ENCODE measurements at places on chromosomes 2 and 18.

- no peak for DNase-seq
Measured at GRCh38 chr18:3356614-3357013, 93.4 kb upstream of the TGIF1 start.

DNA sequence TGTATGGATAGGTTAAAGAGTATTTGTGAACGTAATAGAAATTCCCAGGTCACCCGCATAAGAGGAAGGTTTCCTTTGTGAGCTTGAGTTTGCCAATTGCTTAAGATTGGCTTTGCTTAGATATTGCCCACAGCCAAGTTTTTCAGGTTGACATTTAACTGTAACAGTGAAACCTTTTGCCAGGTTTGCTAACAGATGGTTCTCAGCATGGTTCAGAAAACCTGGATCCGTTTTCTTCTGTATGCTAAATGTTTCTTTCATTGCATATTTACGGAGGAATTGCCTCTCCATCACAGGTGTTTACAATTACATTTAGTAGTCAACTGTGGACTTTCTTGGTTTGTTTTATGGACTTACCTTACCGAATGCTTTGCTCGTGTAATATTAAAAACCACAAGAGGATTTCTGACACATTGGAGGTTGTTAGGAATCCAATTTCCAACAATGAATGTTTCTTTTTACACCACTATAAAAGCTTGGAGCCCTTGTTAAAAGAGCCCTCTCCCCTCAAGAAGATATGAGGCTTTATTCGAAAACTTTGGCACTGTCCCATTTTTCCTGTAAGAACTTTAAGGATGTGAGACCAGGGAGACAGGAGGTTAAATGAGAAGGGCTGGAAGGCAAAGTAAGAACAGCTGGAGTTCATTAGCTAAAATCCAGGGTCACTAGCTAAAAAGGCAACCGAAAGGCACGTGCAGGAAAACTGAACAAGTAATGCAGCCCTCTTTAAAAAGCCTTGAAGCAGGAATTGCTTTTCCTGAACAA lies 7.8 kb downstream of the CDK15 start:
- peak; percentile 58 for DNase-seq

- DNase-seq, result no peak
Measured at GRCh38 chr2:232658217-232658785, 24.9 kb downstream of the EFHD1 start.

DNA sequence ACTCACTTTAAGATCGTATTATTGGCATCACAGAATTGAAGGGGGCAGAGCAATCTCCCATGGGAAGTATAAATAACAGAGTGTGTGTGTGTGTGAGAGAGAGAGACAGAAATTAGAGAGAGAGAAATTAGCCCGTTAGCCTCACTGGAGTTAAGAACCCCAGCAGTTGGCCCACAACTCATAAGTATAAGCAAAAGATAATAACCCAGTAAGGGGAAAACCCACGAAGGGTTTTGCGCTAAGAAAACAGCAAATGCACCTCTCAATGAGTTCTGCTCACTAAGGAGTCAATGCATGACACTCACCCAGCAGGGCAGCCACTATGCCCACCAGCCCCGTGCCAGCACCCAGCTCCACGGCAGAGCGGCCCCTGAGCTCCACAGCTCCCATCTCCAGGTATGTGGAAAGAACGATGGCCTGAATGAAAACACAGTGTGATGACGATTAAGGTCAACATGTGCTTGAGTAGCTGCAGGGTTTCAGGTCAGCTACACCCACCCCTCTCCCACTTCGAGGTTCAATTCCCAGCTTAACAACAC lies 3.6 kb downstream of the METTL21A start:
- DNase-seq, result no peak

- DNase-seq, result no peak
Measured at GRCh38 chr2:2762913-2763312, 431.8 kb upstream of the MYT1L start.

DNA sequence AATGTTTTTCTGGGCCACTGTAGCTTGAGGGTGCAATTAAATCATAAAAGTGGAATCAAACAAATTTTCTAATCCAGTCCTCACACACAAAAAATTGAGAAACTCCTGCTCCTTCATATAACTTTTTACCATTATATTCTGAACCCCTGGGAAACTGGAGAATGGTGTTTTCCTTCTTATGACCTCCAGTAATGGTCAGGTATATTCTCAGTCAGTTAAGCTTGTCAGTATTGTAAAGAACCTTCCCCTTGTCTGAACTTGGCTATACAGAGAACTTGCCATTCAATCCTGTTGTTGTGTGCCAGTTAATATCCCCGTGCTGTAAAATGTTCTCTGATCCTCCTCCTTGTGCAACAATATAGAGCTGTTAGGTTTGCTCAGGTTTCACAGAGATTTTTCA lies 39.5 kb downstream of the ZNF804A start:
- DNase-seq, result no peak

- no peak for DNase-seq
Measured at GRCh38 chr18:44568342-44568741, 112.3 kb upstream of the SETBP1 start.

DNA sequence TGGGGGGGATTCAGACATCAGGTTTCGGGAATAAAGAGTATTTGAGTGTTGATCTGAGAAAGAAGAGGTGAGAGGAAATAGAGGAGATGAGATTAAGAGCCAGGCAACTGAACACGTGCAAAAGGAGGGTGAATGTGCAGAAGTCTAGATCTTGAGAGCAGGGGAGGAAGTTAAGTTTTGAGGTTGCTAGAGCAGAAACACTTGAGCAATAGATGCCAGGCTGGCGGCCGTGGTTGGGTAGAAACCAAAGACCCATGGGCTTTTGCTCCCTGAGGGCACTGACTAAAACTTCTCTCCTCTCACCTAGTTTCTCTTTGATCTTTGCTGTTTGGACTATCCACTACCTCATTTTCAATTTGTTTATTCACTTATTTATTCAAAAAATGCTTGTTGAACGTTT lies 116.0 kb downstream of the CDC42EP3 start:
- DNase-seq, result no peak

DNA sequence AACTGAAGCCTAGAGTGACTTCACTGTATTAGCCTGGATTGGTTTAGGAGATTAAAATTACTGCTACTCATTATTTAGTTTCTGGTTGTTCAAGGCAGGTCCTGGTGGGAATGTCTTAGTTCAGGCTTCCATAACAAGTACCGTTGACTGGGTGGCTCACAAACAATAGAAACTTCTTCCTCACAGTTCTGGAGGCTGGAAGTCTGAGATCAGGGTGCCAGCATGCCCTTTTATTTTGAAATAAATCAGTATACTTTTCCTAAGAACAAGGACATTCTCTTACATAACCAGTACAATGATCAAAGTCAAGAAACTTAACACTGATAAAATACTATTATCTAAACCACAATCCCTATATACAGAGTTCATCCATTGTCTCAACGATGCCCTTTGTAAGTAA lies 4.0 kb upstream of the DAW1 start:
- no peak for DNase-seq

DNA sequence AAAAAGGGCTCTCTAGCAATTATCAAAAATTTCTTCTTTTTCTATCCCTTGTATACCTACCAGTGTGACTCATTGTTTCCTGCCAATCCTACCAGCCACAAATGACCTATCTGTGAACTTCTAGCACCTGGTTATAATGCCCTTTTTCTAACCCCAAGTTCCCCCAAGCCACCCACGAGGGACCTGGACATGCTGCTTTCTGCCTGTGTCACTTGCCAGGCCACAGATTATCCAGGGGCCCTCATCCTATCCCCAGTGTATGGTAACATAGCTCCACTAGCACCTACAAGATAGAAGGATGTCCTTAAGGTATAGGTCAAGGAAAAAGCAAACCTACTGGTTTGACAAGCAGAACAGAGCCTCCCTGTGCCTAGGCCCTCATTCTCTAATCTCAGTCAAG lies 26.8 kb downstream of the AAK1 start:
- DNase-seq, result no peak

GRCh38 chr2:156491176-156491575 lies 55.0 kb downstream of the GPD2 start:
- no peak for DNase-seq

DNA sequence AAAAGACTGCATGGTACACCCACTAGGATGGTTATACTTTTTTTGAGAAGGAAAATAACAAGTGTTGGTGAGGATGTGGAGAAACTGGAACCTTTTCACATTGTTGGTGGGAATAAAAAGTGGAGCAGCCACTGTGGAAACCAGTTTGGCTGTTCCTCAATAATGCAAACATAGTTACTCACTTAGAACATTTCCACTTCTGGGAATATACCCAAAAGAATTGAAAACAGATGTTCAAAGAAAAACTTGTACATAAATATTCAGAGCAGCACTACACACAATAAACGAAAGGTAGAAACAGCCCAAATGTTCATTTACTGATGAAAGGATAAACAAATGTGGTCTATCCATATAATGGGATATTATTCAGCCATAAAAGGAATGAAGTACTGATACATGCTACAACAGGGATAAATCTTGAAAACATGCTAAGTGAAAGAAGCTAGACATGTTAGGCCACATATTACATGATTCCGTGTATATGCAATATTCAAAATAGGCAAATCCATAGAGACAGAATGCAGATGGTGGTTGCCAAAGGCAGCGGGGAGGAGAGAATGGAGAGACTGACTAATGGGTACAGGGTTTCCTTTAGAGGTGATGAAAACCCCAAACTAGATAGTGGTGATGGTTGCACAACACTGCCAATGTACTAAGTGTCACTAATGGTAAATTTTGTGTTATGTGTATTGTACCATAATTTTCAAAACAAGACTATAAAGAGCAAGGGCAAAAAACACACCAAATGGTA lies 20.9 kb upstream of the LMAN1 start:
- DNase-seq, result no peak

GRCh38 chr2:50408053-50408452 lies 623.9 kb downstream of the NRXN1 start:
- DNase-seq, result no peak

DNA sequence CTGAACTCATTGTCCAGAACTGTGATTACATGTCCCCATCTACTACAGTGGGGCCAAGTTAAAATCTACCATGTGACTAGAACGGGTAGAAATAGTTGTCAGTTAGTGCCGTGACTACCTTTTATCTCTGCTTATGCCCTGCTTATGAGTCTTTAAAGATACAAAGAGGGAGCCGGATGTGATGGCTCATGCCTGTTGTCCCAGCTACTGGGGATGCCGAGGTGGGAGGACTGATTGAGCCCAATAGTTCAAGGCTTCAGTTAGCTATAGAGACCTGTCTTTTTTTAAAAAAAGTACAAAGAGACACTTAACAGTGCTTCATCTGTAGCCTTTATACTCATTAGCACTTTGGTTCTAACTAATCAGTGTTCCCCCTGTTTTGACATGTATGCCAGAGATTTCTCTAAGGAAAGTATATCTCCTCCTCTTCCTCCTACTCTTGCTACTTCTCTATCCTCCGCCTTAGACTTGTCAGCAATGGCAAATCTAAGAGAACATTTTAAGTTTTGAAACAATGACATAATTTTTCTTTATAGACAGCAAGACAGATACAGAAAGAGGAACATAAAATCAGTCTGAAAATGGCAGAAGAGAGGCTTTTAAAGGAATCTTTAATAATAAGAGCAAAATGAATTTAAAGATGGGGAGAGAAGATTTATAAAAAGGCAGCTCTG lies 45.0 kb downstream of the NBEAL1 start:
- DNase-seq, result no peak

GRCh38 chr2:8193686-8194615 lies 487.9 kb upstream of the ID2 start:
- DNase-seq, result no peak

- DNase-seq, result peak; percentile 94
Measured at GRCh38 chr2:98465456-98466226, 21.0 kb downstream of the INPP4A start.

GRCh38 chr2:127228102-127228501 lies 8.0 kb upstream of the CYP27C1 start:
- peak; percentile 6 for DNase-seq

- DNase-seq, result peak; percentile 31
Measured at GRCh38 chr2:231926180-231926741, at the start of gene NPPC. NPPC (minus strand) TSS chr2:231926396; CDS start chr2:231926249, 147 bp downstream.

DNA sequence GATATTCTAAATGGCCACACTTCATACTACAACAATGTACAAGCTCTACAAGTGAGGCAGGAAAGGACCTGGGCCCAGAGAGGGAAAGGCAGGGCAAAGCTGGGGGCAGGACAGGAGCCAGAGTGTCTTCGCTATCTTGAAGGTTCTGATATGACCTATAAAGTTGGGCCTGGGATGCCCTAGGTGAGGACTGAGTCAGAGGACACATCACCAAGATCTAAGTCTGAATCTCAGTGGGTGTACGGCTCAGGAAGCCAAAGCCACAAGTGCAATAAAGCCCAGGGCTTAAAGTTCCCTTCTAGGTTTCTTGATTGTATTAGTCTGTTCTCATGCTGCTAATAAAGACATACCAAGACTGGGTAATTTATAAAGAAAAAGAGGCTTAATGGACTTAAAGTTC lies 219.1 kb downstream of the ALK start:
- DNase-seq, result no peak

- DNase-seq, result no peak
Measured at GRCh38 chr2:43402002-43402401, 175.6 kb upstream of the ZFP36L2 start.

- DNase-seq, result no peak
Measured at GRCh38 chr2:75959724-75960471, 249.2 kb upstream of the GCFC2 start.

DNA sequence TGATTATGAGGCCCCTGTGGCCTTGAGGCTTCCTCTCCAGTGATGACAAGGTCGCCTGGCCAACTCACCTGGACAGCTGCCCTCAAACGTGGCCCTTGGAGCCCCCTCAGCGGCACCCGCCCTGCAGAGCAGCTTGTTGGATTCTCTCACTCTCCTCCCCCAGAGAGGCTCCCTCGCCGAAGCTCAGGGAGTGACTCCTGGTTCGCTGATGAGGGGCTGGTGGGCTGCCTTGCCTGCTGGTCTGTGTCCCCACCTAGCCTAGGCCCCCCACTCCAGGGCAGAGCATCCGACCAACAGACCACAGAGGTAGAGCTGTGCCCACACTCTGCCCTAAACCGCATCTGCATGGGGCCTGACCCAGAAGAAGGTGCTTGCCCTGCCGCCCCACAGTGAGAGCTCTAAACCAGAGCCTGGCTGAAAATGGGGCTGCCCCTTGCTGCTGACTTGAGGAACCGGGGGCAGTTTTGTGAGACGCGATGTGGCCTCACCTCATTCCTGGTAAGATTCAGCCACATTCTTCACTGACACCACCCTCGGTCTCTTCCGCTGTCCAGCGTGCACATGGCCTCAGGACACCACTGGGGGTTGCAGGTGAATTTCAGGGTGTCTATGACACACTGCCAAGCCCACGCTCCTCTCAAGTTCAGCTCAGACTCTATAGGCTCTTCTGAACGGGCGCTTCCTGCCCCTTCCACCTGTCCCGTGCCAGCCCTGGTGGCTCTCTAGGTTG lies 131.6 kb downstream of the CABLES1 start:
- no peak for DNase-seq

DNA sequence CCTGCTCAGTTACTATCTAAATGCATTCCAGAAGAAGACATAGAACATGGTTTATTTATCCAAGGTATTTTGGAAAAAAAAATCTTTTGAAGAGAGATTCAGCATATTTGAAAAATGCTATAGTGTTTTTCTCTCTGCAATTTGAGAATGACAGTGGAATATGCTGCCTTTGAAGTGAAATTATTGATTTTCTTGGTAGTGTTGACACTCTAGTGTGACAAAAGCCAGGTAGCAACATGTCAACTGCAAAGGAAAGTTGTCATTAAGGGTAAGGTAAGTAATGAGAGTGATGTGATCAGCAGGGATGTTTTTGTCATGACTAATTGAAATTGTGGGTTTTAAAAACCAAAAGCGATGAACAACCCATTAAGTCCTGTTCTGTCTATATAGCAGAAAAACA lies 1387.1 kb upstream of the TMEFF2 start:
- DNase-seq, result no peak

Data from NCI-H446 (cell line).